HepG2 (cell line): ENCODE measurements at places on chromosomes 16 and 17. TPM values are rescaled to one million over a fixed set of nuclear protein-coding genes. Genes with fewer than 3 reads are reported as not detected.

DNA sequence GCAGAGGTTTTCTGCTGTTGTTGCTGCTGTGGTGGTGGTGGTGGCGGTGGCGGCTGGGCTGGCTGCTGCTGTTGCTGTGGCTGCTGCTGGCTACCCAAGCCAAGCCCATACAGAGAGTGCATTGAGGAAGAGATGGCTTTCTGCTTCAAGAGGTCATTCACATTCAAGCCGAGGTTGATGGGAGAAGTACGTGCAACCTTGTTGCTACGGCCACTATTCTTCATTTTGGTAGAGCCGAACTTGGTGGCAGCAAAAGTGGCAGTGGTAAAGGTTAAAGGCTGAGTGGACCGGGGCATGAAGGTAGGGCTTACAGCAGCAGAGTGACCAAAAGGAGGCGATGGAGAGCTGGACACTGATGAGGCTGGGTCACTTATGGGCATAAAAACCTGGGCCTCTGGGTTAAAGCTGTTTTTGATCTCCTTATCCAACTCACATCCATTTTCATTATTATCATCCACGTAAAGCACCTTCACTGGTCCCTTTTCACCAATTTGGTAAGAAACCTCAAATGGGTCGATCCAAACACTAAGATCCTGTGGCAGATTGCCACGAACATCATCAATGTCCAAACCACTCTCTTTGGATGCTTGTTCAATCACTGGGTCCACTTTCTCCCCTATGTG, 2.8 kb downstream of the TOB1 start:
- DNase-seq = peak; percentile 66

GRCh38 chr16:28156056-28156680, 55.6 kb downstream of the XPO6 start:
- DNase-seq = no peak

- no peak for DNase-seq
Measured at GRCh38 chr17:28712705-28713415, 1.2 kb upstream of the PROCA1 start.

- DNase-seq = no peak
Measured at GRCh38 chr16:84451781-84452180, 52.7 kb downstream of the MEAK7 start.

DNA sequence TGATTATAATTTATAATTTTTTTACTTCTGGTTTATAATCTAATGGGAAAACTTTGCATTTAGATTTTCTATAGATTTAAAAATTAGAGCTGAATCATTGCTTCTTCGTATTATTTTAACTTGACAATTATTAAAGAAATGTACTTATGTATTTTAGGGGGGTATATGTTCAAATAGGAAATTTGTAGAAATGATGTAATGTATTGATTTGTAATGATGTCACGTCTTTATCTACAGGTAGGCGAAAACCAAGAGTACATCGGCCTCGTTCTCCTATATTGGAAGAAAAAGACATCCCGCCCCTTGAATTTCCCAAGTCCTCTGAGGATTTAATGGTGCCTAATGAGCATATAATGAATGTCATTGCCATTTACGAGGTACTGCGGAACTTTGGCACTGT, 28.4 kb downstream of the BPTF start:
- no peak for DNase-seq

DNA sequence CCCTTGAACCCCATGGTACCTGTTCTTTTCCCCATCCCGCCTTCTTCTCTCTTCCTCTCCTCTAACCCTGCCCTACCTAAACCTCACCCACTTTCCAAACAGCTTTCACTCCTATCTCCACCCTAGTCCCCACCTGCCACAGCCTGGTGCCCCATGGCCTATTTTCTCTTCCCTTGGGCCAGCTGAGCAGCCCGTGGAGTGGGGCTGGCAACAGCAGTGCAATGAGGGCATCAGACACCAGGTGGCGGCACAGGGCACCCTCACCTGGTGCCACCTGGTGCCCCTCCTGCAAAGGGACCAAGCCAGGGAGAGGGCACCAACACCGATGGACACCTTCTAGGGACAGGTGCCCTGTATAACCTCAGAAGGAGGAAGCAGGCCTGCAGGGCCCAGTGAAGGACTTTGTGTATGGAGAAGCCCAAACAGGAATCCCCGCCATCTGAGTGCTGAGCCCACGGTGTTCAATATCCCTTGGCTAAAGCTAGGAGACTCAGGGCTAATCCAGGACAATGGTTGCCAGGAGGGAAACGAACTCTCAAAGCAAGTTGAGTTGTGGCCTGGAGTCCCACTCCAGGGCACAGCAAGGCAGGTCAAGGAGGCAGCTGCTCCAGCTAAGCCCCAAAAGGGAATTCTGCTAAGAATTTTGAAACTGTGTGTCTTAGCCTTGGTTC, 4.0 kb upstream of the ABCC3 start:
- peak; percentile 52 for DNase-seq

DNA sequence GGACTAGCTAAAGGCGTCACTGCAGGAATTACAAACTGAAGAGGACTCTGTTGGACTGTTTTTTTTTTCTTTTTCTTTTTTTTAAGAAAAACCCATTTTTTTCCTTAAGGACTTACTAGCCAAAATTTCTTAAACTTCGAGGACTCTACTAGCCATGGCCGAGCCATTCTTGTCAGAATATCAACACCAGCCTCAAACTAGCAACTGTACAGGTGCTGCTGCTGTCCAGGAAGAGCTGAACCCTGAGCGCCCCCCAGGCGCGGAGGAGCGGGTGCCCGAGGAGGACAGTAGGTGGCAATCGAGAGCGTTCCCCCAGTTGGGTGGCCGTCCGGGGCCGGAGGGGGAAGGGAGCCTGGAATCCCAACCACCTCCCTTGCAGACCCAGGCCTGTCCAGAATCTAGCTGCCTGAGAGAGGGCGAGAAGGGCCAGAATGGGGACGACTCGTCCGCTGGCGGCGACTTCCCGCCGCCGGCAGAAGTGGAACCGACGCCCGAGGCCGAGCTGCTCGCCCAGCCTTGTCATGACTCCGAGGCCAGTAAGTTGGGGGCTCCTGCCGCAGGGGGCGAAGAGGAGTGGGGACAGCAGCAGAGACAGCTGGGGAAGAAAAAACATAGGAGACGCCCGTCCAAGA, 878 bp downstream of the HEXIM1 start:
- DNase-seq = peak; percentile 87

DNA sequence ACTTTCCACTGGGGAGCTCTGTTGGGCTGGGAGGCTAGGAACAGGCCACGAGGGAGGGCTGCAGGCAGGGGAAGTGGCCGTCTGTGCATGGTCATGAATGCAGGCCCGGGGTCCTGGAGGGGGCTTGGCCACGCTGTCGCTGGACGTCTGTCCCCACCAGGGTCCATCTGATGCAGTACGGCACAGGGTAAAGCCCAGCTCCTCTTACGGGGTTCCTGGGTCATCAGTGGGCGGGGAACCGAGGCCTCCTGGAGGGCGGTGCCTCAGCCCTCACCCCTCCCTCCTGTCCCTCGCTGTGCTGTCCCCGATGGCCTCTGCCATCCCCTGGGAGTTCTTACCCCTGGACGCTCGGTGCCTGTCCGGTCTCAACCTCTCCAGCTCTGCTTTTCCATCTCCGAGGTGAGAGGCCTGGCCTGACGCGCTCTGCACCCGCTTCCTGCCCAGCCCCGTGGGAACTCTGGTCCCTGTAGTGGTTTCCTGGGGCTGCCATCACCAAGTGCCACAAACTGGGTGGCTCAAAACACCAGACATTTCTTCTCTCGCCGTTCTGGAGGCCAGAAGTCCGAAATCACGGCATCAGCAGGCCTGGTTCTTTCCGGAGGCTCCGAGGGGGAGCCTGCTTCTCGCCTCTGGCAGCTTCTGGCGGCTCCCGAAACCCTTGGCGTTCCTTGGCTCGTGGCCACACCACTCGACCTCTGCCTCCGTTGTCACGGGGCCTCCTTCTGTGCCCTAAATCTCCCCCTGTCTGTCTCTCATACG, 182.8 kb downstream of the SEC14L1 start:
- DNase-seq = no peak

Gene LGALS9C
- not detected in 2 replicates for polyA plus RNA-seq

Gene NPIPA7
- 65.3 and 97.4 TPM in 2 replicates for polyA plus RNA-seq

Gene PDIA2
- 1.9 and 2.9 TPM in 2 replicates for polyA plus RNA-seq

Gene SLC9A5
- polyA plus RNA-seq = 1.4 and 1.5 TPM in 2 replicates
